ENCODE measurements at places on chromosomes 6 and 20. TPM values are rescaled to one million over a fixed set of nuclear protein-coding genes. Genes with fewer than 3 reads are reported as not detected.

The FAM184A gene
- 0.99 TPM for total RNA-seq

The EYS gene
- 0.10 TPM for total RNA-seq

The BRD2 gene
- 107 TPM for total RNA-seq

The LY6G6D gene
- not detected for total RNA-seq

The FYN gene
- total RNA-seq = 39.4 TPM

The PI16 gene
- not detected for total RNA-seq

The ISM1 gene
- total RNA-seq = not detected

The DEFB128 gene
- total RNA-seq = not detected

The PROCR gene
- total RNA-seq = 76.4 TPM

The SYNDIG1 gene
- total RNA-seq = not detected

The PLG gene
- not detected for total RNA-seq

The OR2B6 gene
- not detected for total RNA-seq

DNA sequence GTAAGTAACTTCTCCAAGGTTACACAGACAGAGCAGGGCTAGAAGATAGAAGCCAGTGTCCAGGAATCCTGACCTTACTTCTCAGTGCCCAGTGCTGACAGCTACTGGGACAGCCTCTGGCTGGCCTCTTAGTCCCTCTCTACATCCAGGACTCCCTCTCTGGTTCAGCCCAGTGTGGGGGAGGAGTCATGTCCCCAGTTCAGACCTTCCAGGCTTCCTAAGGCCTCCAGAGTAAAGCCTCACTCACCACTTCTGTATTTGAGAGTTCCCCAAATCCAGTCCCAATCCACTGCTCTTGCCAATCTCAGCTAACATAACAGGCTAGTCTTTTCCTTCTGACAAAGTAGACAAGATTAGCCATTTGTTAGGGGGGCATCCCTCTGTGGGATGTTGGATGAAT is 36.9 kb upstream of the EPB41L1 start:
- DNase-seq = no peak

DNA sequence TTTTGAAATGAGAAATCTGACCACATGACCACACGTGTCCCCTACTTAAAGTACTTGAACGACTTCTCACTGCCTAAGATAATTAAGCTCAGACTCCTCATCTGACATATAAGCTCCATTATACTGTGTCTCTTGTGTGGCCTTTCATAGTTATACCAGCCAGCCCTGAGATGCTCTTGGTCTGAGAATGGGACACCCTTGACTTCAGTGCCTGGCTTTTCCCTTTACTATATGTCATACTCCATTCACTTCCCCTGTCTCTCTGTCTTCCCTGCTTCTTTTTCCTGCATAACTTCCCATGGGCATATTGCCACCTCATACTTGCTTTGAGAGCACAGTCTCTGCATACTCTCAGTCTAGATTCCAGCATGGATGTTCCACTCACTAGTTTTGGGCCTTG is 53.4 kb upstream of the TINAG start:
- no peak for DNase-seq

GRCh38 chr6:34912715-34913464 is 23.8 kb downstream of the ANKS1A start:
- DNase-seq = peak; percentile 95

- DNase-seq = no peak
These were observed 59.2 kb downstream of the POPDC3 start for GRCh38 chr6:105120570-105120969.

DNA sequence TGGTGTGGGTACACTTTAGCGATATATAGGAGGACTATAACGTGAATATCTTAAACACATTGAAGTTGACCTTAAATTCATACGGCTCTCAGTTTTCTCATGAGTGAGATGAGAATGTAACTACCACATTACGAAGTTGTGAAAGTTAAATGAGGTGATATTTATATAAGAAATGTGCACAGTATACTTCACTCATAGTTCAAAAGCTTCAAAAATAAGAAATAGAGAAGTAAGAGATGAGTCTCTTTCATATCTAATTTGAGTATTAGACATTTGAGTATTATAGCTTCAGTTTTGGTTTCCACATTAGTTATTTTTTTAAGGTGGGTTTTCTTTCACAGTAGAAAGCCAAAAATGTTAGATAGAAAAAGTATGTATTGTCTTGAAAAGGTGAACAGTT is 183.3 kb downstream of the NKAIN2 start:
- no peak for DNase-seq

DNA sequence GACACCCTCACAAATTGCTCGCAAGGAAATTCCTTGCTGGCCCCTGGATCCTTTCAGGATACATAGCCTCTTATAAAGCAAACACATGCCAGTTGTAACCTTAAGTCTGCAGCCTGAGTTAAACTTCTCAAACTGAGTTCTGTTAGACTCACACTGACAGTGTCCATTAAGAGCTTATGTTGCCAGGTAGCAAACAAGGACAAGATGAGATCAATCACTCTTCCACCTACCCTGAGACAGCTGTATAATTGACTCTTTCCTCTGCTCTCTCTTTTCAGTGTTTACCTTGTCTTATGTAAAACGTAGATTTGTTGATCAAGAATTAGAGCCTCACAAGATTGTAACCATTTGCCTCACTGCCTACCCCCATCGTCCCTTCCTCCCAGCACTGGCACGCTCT is 359.8 kb downstream of the EPM2A start:
- no peak for DNase-seq

- no peak for DNase-seq
These were observed 92.3 kb upstream of the ELOVL5 start for GRCh38 chr6:53441035-53441493.

DNA sequence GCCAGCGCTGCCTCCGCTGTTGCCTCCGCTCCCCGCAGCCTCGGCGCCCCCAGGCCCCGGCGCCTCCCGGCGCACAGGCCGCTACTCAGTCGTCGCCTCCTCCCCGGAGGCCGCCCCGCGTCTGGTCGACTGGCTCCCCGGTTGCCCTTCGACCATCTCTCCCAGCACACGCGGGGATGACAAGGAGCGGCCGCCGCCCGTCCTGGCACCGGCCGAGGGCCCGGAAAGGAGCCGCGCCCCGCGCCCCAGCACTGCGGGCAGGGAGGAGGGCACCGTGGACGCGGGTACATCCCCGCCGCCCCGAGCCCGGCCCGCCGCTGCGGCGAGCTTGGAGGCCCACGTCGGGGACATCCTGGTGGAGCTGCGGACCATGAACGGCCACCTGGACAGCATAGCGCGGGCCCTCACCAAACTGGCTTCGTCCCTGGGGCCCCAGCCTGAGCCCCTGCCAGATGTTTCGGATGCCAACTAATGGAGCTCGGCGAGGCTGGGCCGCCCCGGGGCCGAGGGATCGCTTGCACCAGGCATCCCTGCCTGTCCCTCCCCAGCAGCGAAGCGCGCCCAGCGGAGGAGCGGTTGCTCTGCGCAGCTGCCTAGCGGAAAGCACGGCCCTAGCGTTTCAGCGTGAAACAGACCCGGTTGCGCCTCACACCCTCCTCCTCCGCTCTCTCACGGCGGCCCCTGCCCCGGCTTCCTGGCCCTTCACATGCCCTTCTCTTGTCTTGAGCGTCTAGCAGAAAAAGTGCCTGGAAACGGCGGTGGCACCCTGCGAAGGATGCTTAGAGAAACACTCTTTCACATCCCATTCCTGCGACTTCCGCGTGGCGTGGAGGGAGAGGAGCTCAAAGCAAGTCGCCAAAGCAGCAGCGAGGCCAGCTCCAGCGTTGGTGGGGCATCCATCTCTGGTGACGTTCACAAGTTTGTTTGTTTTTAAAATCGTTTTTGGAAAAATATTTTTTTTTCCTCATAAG is 285.8 kb upstream of the SUPT3H start:
- DNase-seq = no peak

DNA sequence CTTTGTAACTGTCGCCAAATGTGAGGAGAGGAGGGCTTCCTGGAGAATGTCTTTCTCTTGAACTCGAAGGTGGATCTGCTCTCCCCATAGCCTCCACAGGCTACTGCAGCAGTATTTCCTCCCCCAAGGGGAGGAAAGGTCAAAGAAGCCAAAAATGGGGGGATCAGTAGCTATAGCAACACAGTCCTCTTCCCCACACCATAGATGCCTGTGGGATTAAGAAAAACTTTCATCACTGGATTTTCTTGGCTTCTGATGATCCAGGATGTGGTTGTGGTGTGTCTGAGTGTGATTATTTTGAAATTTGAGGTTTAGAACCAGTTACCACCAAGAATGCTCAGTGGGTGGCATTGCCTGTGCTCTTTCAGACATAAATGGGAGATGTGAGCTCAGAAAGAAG is 140.1 kb upstream of the SPACA1 start:
- DNase-seq = peak; percentile 91

DNA sequence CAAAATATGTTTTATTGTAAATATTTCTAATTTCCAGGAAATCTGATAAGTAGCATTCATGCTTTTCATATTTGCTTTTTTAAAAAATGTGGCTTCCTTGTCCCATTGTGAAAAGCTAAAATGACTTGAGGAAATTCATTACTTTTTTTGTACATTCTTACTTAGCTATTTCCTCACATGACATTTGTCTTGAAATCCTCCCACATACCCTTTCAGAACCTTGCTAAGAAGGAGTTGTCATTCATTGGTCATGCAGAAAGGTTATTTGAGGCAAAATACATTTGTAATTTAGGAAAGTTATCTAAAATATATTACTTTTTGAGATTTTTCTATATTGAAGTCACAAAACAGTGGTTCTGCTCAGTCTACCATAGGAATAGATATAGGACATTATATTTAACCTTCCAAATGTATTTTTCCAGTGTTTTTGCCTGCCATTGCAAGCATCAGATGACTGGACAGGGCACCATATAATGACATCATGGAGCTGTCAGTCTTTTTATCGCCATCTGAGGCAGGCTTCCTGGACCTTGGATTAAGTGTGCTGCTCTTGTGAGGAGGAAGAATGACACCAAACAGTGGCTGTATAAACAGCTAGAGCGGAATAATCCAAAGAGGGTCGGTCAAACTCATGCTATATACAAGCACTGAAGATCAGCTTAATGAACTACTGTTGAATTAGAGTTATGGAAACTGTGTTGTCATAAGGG is 109.4 kb upstream of the HCRTR2 start:
- DNase-seq = no peak

DNA sequence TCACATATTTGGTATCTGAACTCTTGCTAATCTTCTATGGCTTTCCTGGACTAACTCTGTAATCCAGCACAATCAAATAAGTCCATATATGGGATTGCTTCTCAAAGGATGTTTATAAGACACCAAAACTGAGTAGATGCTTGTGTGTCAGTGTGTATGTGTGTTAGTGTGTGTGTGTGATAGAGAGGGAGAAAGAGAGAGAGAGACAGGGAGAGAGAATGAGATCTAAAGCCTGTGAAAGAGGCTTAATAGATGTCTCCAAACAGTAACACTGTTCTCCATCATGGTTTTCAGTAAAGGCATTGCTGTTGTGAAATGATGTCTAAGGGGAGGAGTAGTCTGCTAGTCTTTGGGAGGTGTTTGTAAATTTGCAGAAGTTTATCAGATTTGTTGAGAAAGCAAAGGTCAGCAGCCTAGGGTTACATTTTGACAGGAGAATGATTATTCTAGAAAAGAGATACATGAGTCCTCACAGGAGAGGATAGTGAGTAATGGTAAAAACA is 73.9 kb upstream of the MLIP start:
- DNase-seq = no peak

DNA sequence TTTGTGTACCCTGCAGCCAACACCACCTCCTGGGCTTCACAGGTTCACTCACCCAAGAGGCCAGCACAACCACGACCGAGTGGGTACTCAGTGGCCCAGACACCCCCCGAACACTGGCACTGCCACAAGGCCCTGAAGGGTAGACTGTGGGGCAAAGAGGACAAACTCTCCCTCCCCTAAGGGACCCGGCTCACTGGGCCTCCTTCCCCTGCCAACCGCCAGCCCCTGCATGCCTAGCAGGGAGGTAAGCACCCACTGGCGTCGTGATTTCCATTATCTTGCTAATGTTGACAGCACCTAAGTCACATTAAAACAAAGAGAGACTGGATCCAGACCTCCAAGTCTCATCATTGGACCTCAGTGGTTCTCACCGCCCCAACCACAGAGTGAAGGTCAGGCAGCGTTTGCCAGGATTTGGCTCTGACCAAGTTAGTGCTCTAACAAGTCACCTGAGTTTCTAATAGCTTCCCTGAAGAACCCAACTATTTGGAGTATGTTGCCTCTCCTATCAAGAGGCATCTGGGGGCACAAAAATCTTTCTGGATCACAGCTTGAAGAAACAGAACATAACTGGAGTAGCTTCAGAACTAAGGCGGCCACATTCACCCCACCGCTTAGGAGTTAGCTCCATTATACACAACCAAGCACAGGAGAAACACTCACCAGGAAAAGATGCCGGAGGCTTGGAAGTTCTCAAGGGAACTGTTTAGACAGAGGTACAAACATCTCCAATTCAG is 14.0 kb upstream of the APMAP start:
- no peak for DNase-seq

- no peak for DNase-seq
These were observed 130.4 kb upstream of the AFDN start for GRCh38 chr6:167696296-167696695.

- no peak for DNase-seq
These were observed 119.3 kb downstream of the JPH2 start for GRCh38 chr20:44067650-44068081.

DNA sequence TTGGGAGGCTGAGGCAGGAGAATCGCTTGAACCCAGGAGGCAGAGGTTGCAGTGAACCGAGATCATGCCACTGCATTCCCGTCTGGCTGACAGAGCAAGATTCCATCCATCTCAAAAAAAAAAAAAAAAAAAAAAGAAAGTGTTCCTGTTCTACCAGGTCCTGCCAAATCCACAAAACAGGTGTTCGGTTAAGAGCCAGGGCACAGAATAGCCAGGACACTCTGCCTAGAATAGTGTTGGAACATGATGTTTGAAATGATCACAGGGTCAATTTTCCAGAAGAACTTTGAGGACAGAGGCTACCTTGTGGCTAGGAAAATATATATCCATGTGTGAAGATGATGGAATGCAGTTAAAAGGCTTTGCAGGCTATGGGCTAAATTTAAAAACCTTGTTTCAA is 63.6 kb upstream of the TRAF3IP2 start:
- DNase-seq = no peak

DNA sequence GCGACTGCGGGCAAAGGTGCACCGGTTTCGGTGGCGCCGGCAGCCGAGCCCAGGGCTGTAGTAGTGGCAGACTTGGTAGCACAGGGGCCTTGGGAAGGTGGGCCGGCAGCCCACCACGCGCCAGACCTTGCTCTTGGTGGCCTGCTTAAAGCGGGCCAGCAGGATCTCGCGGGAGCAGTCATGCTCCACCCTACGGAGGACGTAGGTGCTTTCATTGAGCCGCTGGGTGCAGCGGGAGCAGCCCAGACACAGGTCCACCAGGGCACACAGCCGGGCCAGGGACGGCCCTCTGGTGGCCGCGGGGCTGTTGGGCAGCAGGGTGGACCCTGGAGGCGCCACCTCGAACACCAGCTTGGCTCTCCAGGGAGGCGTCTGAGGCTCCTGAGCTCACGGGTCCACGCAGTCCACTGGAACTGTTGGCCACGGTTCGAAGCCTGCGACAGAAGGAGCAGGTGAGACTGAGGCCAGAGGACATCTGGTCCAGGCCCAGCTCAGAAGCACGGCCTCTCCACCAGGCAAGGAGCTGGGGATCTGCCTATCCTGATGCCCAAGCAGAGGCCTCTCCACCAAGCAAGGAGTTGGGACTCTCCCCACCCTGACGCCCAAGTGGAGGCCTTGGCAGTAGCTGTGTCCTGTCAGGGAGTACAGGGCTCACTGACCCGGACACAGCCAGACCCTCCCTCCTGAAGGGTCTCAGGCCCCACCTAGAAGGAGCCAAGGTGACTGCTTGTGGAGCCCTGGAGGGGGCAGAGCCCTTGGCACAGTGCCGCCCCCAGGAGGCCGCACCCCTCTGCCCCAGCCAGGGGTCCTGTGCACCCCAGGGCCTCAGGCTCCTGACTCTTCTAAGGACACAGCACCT is 1.0 kb downstream of the HELZ2 start:
- no peak for DNase-seq

Data from renal cortical epithelial cell (primary cell).